Mucosa of descending colon (tissue), 3 donors: ENCODE measurements at places on chromosomes 12 and 14. TPM values are rescaled to one million over a fixed set of nuclear protein-coding genes. Genes with fewer than 3 reads are reported as not detected.

RFLNA gene
- total RNA-seq, result 74.5 TPM

TTC6 gene
- 1.7 TPM for total RNA-seq

AMIGO2 gene
- total RNA-seq, result 3.5 TPM

NYNRIN gene
- 13.4 TPM for total RNA-seq

KRT5 gene
- total RNA-seq, result not detected

MRPL51 gene
- 136 TPM for total RNA-seq

FERMT2 gene
- total RNA-seq, result 6.9 TPM

TMTC1 gene
- total RNA-seq, result 2.5 TPM

DNAI7 gene
- total RNA-seq, result 1.0 TPM

SPRING1 gene
- 32.2 TPM for total RNA-seq

ITGA7 gene
- total RNA-seq, result 16.5 TPM

ARL1 gene
- total RNA-seq, result 70.6 TPM

SLCO1B1 gene
- total RNA-seq, result not detected

SRRM4 gene
- not detected for total RNA-seq

ADGRD1 gene
- total RNA-seq, result 12.9 TPM

TRPV4 gene
- 0.43 TPM for total RNA-seq

DIABLO gene
- 41.6 TPM for total RNA-seq

EGLN3 gene
- 72.8 TPM for total RNA-seq

TROAP gene
- total RNA-seq, result 18.8 TPM

LLPH gene
- total RNA-seq, result 20.8 TPM

PLCZ1 gene
- total RNA-seq, result not detected

NABP2 gene
- 22.2 TPM for total RNA-seq

CGRRF1 gene
- 25.2 TPM for total RNA-seq

PTPN21 gene
- 51.8 TPM for total RNA-seq

SCN8A gene
- 5.2 TPM for total RNA-seq

SRGAP1 gene
- total RNA-seq, result 23.9 TPM

CKAP4 gene
- total RNA-seq, result 40.6 TPM

PLEKHD1 gene
- total RNA-seq, result 0.06 TPM

ZC2HC1C gene
- total RNA-seq, result 4.8 TPM

TAS2R9 gene
- total RNA-seq, result not detected

LHX5 gene
- not detected for total RNA-seq

AMN gene
- 198 TPM for total RNA-seq

TMEM132D gene
- 0.12 TPM for total RNA-seq

TMCC3 gene
- total RNA-seq, result 40.8 TPM

REM2 gene
- 0.35 TPM for total RNA-seq

ZNF410 gene
- total RNA-seq, result 45.1 TPM

RPS6KL1 gene
- total RNA-seq, result 11.5 TPM

RPL10L gene
- total RNA-seq, result 6.7 TPM

VRTN gene
- total RNA-seq, result not detected

SLC6A13 gene
- not detected for total RNA-seq

IAPP gene
- total RNA-seq, result not detected

NAA30 gene
- 14.1 TPM for total RNA-seq

PAX9 gene
- 0.29 TPM for total RNA-seq

RTN1 gene
- 3.8 TPM for total RNA-seq

C1S gene
- total RNA-seq, result 36.0 TPM

SOAT2 gene
- not detected for total RNA-seq
